CD4-positive, alpha-beta T cell treated with Interferon gamma for 1 hour (primary cell): ENCODE measurements at places on chromosomes 2 and 18.

GRCh38 chr2:121245913-121246312 is 39.1 kb downstream of the TFCP2L1 start:
- DNase-seq, result no peak

DNA sequence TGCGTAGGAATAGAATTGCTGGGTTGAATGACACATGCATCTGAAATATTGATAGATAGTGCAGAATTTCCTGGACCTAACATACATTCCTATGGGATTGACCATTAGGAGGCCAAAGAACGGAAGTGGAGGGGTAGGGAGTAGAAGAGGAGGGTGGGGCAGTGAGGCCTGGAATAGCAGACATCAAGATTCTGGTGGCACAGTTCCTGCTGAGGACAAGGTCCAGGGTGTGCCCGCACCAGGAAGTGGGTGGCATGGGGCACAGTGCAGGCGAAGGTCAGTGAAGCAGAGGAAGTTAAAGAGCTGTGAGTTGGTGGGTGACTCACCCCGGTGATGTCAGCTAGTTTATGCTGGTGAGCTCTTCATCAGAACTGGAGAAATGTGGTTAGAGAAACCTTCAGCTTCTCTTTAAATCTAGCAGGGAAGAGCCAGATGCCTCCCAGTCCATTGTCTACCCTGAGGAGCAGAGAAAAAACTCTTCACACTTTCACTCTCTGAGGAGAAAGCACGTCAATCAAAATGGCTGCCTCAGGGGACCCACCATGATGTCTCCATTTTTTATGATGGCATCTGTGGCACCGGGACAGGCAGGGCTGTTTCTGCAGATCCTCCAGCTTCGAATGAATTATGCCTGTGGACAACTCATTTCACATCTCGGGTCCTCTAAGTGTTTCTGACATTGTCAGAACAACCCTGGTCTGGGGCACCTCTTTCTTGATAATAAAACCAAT is 55.9 kb upstream of the CTLA4 start:
- DNase-seq, result peak; percentile 80

DNA sequence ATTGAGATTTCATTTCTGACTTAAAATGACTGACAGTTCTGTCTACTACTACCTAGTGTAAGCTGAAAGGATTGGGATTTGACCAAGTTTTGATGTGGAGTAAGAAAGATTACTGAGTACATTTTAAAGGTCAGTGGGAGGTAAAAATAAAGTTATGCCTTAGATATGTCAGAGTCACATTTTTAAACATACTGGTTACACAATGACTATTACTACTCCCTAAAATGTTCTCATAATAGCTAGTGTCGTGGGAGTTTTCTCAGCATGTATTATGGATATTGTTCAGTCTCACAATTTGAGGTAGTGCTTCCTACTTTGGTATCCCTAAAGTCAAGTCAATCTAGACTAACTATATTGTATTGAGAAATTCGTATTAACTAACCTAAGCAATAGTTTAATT is 1092.5 kb downstream of the LRP1B start:
- no peak for DNase-seq

- no peak for DNase-seq
Observed at GRCh38 chr18:27558388-27559155, 373.5 kb upstream of the CHST9 start.

DNA sequence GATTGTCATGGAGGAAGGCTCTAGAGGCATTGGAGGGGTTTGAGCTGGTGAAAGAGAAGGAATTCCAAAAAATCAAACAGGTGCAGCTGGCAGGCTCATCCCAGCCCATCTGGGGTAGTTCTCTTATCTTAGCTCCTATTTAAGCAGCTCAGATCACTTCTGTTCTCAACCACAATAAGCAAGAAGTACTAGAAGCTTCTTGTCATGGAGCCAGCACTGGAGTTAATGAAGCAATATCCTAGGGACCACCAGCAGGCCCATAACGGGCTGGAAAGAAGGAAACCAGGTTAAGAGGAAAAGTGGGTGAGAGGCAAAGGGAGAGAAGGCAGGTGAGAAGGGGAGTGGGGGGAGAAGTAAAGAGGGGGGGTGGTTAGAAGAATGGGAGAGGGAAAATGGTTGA is 100.7 kb upstream of the ZFP36L2 start:
- no peak for DNase-seq

GRCh38 chr18:59908799-59909198 is 9.0 kb downstream of the PMAIP1 start:
- no peak for DNase-seq

DNA sequence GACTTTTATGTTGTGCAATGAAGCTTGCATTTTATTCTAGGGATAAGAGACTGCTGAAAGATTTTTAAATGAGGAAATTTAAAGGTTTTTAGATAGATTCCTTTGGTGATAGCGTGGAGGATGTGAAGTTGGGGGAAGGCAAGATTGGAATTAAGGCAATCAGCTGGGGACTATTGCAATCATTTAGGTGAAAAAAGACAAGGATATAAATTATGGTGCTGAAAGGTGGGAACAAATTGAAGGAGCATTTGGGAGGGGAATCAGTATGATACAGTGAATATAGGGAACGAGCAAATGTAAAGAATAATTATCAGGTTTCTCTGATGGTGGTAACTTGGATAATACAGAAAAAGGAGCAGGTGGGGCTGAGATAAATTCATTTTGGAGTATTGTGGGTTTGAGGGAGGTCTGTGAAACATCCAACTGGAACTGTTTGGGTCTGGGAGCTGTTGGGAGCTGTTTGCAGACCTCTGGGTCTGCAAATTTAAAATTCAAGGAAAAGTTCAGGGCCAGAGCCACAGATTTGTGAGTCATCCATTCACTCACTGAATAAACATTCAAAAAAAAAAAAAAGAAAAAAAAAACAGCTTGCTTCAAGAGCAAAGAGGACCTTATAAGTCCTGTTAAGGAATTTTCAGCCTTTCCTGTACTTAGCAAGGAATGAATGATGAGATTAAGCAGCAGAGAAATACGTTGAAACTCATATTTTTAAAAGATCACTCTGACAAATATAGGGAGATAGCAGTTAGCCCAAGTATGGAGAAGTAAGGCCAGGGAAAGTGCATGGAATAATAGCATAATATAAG is 257.5 kb upstream of the FN1 start:
- no peak for DNase-seq

DNA sequence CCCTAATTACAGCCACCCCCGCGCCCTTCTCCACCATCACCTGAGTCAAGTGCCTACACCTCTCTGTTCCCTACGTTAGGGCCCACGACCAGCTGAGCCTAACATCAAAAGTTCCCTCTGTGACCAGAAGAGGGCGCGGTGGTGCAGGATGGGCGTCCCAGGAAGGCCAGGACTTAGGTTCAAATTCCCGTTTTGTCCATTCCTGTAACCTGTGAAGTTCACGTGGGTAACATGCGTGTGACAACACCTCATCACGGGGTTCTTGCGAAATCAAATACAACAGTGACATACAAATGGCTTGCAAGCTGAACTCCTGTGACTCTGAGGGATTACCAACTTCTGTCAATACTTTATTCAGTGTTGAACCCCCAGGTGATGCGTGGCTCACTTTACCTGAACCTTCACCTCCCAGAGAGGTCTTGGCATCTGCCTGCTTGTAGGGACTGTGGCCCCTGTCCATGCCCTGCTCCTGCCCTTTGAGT is 207.9 kb downstream of the ARL4C start:
- peak; percentile 72 for DNase-seq

DNA sequence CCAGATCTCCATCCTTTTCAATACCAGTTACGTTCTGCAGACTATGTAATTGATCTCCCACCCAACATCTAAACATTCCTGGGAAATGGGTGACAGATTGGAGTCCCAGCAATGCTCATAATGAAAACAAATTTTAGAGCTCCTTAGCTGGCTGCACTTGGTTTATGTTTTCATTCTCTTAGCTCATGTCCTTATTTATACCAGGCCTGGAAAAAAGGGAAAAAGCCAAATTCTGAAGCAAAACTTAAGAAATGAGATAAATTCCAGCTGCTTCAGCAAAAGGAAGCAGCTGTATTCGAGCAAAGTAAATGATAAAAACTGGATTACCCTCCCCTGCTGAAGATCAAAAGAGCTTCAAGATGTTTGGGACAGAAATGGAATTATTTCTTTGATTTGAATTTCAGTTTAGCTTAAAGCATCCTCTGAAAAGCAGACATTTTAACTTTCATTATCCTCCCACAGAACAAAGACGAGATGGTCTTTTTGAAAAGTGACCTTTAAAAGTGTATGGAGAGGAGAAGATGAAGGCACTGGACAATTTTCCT is 196.5 kb upstream of the THUMPD2 start:
- no peak for DNase-seq

- no peak for DNase-seq
Observed at GRCh38 chr2:121239969-121240368, 45.0 kb downstream of the TFCP2L1 start.

GRCh38 chr18:31402026-31402373 is 25.4 kb downstream of the DSG4 start:
- no peak for DNase-seq

- peak; percentile 9 for DNase-seq
Observed at GRCh38 chr2:767440-767839, 90.2 kb upstream of the TMEM18 start.

DNA sequence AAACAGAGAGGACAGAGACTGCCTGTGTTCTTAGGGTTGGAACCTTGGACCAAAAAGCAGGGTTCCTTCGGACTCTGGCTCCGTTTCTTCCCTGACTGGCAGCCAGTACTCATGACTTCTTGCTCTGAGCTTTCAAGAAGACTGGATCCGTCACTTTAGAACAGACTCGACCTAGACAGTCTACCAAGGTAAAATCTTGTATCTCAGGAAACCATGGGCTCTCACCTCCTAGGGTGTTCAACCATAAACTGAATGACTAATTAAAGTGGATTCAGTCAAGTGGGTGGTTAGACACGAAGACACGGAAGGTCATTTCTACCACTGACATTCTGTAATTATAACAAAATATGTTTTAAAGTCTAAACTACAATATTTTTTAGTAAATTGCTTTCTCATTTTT is 153.8 kb upstream of the SLC39A10 start:
- DNase-seq, result no peak

DNA sequence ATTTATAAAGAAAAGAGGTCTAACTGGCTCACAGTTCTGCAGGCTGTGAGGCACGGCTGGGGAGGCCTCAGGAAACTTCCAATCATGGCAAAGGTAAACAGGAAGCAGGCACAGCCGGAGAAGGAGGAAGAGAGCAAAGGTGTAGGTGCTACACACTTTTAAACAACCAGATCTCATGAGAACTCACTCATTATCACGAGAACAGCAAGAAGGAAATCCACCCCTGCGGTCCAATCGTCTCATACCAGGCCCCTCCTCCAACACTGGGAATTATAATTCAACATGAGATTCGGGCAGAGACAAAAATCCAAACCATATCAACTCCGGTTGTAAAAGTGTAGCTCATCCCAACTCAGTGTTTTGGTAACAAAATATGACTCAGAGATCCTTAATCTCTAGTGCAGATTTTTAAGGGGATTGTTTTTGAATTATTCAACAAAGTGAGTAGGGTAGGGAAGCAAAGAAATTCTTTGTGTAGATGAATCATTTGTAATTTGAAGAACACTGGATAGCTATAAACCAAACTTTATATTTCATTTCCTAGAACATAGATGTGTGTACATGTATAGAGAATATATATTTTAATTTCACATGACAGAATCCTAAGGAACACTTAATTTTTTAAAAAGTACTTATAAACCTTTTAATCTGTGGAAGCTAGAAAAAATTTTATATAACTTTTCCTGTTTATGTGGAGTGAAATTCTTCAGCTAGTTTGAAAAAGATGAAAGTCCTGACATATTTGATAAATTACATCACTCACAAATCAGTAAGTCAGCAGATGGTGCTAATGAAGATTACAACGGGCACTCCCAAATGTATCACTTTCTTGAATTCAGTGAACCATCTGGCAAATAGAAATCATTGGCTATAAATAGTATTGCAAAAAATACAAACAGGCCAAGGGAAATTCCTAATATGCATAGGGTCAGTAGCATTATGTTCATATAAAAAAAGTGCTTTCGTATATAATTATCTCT is 130.1 kb downstream of the OLA1 start:
- DNase-seq, result no peak

GRCh38 chr2:27353762-27354596 is 2.6 kb downstream of the GTF3C2 start:
- no peak for DNase-seq

GRCh38 chr18:23941791-23942190 is 72.8 kb upstream of the TTC39C start:
- no peak for DNase-seq

DNA sequence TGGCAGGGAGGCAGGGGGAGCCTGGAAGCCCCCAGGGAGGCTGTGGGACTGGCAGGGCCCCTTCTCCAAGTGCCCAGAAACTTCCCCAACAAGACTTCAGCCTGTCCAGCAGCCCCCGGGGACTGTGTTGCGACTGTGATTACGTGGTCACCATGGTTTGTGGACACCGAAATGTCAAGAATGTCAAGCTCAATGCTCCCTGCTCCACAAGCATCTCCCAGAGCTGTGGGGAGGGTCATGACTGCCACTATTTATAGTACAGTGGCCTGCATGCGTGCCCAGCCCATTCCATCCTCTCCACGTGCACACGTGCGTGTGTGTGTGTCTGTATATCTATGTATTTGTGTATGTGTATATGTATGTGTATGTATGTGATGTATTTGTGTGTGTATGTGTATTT is 93.8 kb upstream of the MBOAT2 start:
- no peak for DNase-seq

DNA sequence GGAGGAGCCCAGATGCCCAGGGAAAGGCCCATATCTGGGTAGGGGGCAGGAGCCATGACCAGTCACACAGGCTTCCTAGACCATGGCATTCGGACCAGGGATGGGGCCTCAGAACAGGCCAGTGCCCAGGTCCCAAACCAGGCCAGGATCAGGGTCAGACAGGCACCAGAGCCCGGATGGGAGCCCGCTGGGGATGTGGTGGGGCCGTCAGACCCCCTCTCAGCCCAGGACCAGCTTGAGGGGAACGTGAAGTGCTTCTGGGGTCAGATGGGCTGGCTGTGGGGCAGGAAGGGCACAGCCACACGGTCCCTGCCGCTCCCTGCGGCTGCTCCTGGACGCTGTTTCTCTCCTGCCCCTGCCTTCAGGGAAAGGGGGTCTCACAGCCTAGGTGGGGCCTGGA is 39.1 kb downstream of the SNED1 start:
- no peak for DNase-seq

GRCh38 chr2:227238238-227239237 is 74.1 kb downstream of the COL4A3 start:
- peak; percentile 23 for DNase-seq
